Activated CD4-positive, alpha-beta T cell treated with anti-CD3 and anti-CD28 coated beads, Interleukin-2, amount 10 ng/mL, durations not matched to agents 7 days and 5 days (primary cell): ENCODE measurements at places on chromosomes 11 and 22. TPM values are rescaled to one million over a fixed set of nuclear protein-coding genes. Genes with fewer than 3 reads are reported as not detected.

The NRIP3 gene
- total RNA-seq: 0.75 TPM

The OR52I2 gene
- total RNA-seq: not detected

The GLYATL1 gene
- not detected for total RNA-seq

The FGF19 gene
- total RNA-seq: not detected

The SLC25A22 gene
- total RNA-seq: 49.1 TPM

The SLC22A6 gene
- total RNA-seq: not detected

The C11orf91 gene
- total RNA-seq: 0.25 TPM

The MS4A14 gene
- not detected for total RNA-seq

The TSPAN32 gene
- 77.6 TPM for total RNA-seq

The TRIM34 gene
- 13.9 TPM for total RNA-seq

The LSP1 gene
- 668 TPM for total RNA-seq

The CARD16 gene
- 98.8 TPM for total RNA-seq

The LRRC4C gene
- total RNA-seq: not detected

The KDELR3 gene
- 0.23 TPM for total RNA-seq

The CABP4 gene
- total RNA-seq: 2.6 TPM

The KBTBD3 gene
- 7.5 TPM for total RNA-seq

The TSSK2 gene
- total RNA-seq: not detected

The MAP6 gene
- 0.25 TPM for total RNA-seq

The LMO1 gene
- total RNA-seq: not detected

The SPON1 gene
- 1.4 TPM for total RNA-seq

The MRE11 gene
- total RNA-seq: 38.4 TPM

The DCDC1 gene
- not detected for total RNA-seq

The PPP6R2 gene
- 67.6 TPM for total RNA-seq

The OTOG gene
- not detected for total RNA-seq

The OR5A1 gene
- not detected for total RNA-seq

The CALCB gene
- 0.89 TPM for total RNA-seq

The TRPM5 gene
- 0.07 TPM for total RNA-seq

The TRIM66 gene
- 22.8 TPM for total RNA-seq

The FDX1 gene
- total RNA-seq: 8.2 TPM

The SMCO4 gene
- total RNA-seq: 35.4 TPM

The KRTAP5-8 gene
- 0.17 TPM for total RNA-seq

The SAA2 gene
- total RNA-seq: not detected

The C22orf42 gene
- not detected for total RNA-seq
